ENCODE measurements at places on chromosomes 1 and 21.
A peak's percentile ranks its signal among the peaks of the same experiment; 100 is the strongest.

GRCh38 chr1:228839656-228840055 lies 104.4 kb downstream of the RHOU start:
- no peak for DNase-seq

GRCh38 chr21:28418726-28419514 lies 573.8 kb downstream of the LTN1 start:
- no peak for DNase-seq

- DNase-seq, result no peak
Observed at GRCh38 chr1:17717594-17718535, 37.3 kb upstream of the ACTL8 start.

- DNase-seq, result no peak
Observed at GRCh38 chr1:177854951-177855350, 114.9 kb downstream of the SEC16B start.

DNA sequence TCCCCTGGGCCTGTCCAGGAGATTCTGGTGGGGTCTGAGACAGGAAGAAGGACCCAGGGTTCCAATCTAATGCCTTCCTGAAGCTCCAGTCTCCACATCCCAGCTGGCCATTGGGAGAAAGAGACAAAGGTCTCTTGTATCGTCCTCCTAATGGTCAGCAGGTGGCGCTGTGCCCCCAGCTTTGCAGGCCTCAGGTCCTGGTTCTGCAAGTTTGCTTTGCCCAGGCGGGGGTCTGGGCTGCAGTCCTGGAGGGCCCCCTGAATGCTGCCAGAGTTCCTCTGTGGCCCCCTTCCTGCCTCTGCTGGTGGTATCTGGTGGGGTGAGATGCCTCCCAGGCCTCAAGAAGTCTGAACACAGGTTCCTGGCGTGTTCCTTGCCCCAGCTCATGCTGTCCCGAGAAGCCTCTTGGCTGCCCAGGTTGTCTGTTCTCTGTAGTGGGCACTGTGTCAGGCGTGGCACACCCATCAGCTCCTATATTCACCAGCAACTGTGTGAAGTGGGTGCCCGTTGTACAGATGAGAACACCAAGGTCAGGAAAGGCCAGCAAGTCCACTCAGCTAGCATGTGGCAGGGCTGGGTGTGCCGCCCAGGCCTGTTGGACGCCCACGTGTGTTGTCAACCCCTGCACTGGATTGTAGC lies 33.8 kb upstream of the CSF3R start:
- peak; percentile 45 for DNase-seq

DNA sequence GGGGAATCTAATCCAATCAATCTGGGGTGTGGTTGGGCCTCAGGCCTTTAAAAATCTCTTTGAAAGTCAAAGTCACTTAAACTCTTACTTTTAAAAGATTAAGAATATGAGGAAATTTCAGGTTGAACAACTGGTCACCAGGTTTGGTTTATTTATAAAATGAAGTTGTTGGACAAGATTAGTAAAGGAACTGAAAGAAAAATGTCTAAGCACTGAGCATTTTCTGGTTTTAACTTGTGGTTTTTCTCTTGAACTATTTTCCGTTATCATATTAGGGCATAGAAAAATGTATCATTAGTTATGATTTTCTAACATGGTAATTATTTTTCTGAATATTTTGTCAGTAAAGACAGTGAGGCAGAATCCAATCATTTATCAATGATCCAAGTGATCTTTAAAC lies 49.6 kb downstream of the RGS2 start:
- DNase-seq, result no peak

GRCh38 chr1:200351826-200352549 lies 57.8 kb downstream of the ZNF281 start:
- DNase-seq, result no peak

DNA sequence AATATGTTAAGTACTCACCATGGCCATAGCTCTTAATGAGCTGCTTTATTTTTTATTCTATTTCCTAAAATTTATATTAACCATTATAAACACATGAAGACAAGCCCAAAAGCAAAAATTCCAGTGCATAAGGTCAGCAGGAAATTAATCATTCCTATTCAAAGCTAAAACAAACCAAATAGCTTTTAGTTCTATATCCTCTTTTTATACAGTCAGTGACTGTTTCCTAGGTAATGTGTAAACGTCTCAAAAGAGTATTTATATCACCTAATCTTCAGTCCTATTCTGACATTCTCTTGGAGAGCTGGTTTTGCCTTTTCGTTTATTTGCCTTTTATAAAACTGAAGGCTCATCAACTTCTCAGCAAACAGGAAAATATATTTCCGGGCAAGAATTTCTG lies 4.2 kb downstream of the GOLPH3L start:
- no peak for DNase-seq

DNA sequence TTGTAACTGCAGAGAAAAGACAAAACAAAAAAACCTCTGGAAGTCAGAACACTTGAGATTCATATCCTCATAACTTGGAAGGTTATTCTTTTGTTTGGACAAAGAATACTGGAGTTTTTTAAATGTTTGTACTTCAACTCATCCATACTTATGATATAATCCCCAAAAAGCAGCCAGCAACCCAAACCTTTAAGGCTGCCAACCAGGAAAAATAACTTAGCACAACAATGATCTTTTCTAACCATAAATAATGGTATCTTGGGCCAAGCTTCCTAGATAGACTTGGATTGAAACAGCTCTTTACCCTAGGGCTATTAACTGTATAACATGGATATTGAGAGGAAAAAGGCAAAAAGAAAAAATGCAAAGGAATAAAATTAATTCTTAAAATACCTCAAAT lies 335.1 kb downstream of the LTN1 start:
- no peak for DNase-seq

- DNase-seq, result no peak
Observed at GRCh38 chr1:67957066-67957465, 93.4 kb downstream of the DIRAS3 start.

DNA sequence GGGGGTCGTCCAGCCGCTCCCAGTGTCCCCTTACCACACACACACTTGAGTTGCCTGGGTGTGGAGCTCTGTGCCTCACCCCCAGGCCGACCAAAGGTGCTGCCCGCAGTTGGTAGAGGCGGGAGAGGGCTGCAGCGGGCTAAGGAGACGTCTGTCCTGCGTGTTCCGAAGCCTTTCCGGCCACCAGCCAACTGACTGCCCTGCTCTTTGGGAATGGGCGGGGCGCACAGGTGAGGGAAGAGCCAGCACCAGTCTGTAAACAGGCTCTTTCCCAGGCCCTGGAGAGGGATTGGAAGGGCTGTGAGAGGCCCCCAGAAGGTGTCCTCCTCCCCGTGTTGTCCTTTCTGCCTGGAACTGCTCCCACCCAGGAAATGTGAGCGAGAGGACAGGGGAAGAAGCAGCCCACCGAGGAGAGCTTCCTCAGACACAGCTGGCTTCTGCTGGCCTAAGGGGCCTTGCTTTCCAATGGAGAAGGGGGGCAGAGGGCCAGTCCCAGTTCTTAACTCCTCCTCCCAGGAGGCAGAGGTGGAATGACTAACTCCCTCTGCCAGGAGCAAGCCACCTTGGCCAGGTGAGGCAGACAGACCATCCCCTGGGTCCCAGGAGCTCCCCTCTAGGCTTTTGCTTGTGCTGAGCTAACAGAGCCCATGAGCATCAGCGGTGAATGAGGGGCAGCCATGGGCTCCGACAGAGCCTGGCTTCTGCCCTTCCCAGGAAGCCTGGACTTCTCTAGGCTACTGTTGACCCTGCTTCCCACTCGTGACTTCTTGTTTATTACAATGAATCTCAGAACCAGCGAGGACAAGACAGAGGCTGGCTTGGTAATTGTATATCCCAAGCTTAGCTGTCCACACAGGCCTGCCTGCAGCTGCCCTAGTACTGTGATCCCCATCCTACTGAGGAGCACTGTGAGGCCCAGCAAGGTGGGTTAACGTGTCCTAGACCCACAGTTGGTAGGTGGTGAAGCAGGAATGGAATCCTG lies 158.1 kb upstream of the COA6 start:
- no peak for DNase-seq

GRCh38 chr1:21355956-21356355 lies 65.7 kb upstream of the ECE1 start:
- no peak for DNase-seq

DNA sequence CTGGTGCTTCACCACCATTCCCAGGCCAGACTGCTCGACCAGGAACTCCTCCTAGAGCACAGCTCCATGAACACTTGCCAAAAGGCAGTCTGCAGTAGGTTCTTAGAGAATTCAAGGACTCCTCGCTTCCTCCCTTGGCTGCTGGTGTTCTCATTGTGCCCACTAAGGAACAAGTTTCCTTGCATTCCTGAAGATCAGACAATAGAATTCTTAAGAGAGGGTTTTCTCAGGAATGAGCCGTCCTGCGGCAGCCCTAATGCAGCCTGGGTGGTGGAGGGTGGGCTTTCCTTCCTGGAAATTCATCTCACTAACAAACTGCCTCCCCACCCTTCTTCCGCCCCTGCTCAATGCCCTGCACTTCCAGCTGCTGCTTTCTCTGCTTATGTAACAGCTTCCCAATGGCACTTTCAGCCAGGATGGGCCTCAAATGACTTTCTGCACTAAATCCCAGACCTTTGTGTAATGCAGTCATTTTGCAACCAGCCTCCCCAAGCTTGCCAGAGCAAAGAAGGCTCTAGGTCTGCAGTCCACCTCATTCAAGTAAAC lies 287.9 kb downstream of the PLPP3 start:
- no peak for DNase-seq

- no peak for DNase-seq
Observed at GRCh38 chr1:97174039-97174704, 452.6 kb downstream of the PTBP2 start.

GRCh38 chr21:33202464-33203363 lies 27.0 kb upstream of the IFNAR2 start:
- DNase-seq, result no peak

DNA sequence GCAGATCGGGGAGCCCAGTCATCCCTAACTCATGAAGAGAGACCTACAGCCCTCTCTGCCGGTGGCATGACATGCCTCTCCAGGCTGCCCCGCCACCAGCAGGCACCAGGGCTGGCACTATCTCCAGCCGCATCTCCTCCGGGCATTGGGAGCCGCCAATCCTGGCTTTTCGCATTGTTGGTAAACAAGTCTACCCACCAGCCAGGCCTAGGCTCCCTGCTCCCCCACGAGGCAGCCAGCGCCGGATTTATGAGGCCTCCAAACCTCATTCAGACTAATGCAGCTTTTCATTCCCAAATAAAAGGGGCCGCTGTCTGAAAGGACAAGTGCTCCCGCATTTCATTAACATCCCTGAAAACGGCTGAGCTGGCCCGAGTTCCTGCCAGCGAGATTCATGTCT lies 3.4 kb upstream of the GRIK3 start:
- no peak for DNase-seq

GRCh38 chr1:194809665-194810064 lies 1623.3 kb upstream of the B3GALT2 start:
- no peak for DNase-seq

DNA sequence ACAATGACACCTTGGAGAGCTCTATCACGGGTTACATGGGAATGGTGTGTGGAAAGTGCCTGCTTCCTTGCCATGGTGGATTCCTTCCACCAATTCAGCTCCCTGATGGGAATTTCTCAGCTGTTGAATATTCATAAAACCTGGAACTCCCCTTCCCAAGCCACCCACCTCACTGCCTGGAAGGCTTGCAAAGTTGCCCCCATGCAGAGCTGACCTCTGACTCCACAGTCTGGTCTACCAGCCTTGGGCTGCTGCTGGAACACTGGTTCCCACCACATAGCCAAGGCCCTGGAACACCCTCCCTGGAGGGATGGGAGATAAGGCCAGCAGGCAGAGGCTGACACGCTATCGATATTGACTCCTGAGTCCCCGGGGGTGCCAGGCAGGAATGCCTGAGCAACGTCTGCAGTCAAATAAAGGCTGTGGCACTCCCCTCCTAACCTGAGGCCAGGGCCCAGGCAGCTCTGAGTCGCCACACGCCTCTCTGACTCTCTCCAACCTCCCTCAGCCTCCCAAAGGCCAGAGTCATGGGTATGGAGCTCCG lies 8.8 kb downstream of the CCDC24 start:
- no peak for DNase-seq

DNA sequence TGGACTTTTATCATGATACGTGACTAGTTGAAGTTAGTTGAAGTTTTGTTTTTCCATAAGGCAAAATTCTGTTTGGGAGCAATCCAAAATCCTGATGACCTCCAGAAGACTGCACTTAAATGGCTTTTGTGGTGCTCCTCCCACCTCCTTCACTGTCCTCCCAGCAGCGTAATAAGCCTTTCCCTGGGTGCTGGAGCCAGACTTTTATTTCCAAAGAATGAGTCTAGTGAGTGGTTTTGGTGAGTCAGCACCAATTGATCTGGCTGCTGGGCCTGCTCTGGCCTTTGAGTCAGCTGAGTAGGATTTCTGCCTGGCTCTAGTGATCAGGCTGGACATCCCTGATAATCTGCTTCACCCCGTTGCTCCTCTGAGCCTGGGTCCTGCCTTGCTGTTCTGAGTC lies 21.7 kb upstream of the KCND3 start:
- no peak for DNase-seq

- no peak for DNase-seq
Observed at GRCh38 chr1:43558346-43558841, 27.7 kb downstream of the PTPRF start.

DNA sequence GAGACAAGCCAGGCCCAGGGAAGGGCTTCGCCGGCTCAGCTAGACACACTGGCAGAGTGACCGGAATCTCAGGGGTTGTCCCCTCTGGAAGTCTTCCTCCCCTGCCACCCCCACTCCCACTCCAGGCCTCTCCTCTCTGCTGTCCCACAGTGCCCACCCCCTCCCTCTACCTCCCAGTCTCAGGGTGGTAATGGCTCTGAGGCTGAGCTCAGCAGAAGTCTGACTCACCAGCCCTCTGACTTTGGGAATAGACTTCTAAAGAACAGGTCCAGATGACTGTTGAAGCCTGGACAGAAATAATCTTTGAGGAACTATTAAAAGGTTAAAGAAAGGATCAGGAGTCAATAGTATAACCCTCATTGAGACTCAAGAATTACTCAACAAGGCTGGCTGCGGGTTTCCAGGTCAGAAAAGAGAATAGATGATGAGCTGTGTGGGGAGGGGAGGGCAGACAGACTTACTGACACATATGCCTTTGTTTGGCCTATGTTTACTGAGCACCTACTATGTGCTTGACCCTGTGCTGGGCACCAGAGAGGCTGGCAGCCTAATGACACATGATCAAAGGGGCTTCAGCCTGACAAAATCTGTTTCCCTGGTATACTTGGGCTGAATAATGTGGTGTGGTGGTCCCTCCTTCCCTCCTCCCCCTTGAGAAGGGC lies 8.2 kb downstream of the HCRTR1 start:
- no peak for DNase-seq

GRCh38 chr1:43554444-43554992 lies 23.8 kb downstream of the PTPRF start:
- peak; percentile 24 for DNase-seq

DNA sequence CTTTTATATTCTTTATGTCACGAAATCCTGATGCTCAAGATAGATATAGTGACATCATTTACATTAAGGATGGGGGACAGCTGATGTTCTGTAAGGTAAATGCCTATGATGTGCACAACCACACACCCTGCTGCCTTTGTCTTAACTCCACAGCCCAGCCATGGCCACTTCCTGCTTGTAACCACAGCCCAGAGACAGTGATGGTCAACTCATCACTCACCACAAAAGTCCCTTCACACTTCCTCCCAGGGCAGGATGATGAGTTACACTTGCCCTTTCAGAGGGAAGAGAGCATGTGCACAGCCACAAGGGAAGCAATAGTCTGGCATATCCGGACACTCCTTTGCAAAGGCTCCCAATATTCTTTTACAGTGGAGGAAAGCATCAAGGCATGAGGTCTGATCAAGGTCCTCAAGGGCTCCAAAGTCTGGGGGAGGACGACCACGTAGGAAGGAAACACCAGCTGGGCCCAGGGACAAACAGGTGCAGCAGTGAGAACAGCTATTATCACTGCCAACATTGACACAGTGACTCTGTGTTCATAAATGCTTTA lies 53.8 kb downstream of the PLPP3 start:
- no peak for DNase-seq

- no peak for DNase-seq
Observed at GRCh38 chr1:205965036-205965884, 22.0 kb upstream of the SLC26A9 start.
